ENCODE measurements at places on chromosomes 7 and 10.

- no peak for DNase-seq
Observed at GRCh38 chr7:107353701-107354100, 116.2 kb upstream of the GPR22 start.

- no peak for DNase-seq
Observed at GRCh38 chr7:55170335-55171069, 151.7 kb downstream of the EGFR start.

DNA sequence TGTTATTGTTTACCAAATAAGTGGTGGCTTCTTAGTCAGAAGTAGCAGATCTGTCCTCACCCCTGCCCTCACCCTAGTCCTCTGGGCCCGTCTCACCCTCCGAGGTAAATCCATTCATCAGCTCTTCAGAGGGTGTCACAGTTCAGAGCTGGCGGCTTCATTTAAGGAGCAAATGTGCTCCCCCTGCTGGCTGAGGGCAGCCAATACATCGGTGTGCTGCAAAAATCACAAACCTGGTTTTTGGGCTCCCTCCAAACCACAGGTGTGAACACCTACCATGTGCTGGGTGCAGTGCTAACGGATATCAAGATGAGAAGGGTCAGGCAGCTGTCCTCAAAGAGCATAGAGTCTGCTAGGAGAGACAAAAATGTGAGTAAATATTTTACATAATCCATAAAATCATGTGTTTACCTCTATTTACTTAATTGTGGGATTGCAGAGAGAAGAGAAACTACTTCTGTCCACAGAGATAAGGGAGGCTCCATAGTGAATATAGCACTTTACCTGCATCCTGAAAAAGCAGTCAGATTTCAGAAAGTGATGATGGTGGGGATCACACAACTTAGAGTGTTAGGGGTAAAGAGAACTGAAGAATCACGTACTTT, 15.5 kb upstream of the CRTAC1 start:
- no peak for DNase-seq

- no peak for DNase-seq
Observed at GRCh38 chr7:148856891-148857290, 27.2 kb downstream of the EZH2 start.

GRCh38 chr10:4316161-4316810, 509.7 kb upstream of the AKR1E2 start:
- no peak for DNase-seq

GRCh38 chr7:114086537-114086913, 167.7 kb upstream of the PPP1R3A start:
- DNase-seq = no peak

- no peak for DNase-seq
Observed at GRCh38 chr7:2521341-2521745, 1.8 kb downstream of the LFNG start.

- no peak for DNase-seq
Observed at GRCh38 chr10:132953428-132953827, 11.1 kb upstream of the CFAP46 start.

DNA sequence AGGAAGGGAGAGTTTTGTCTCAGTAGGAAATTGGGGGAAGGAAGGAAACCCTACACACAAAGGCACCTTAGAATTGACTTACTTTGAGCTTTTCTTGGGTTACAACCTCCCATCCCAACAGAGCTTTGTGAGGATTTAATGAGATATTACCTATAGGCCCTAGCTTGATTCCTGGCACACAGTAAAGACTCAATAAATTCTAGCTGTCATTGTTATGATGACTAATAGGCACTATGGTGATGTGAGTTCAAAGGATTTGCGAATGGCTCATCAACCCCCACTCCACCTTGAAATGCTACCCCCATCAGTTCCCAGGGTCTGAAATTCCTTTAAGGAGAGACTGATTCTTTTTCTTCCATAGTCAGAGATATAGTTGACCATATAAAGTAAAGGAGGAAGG, 67.9 kb upstream of the SMNDC1 start:
- no peak for DNase-seq

DNA sequence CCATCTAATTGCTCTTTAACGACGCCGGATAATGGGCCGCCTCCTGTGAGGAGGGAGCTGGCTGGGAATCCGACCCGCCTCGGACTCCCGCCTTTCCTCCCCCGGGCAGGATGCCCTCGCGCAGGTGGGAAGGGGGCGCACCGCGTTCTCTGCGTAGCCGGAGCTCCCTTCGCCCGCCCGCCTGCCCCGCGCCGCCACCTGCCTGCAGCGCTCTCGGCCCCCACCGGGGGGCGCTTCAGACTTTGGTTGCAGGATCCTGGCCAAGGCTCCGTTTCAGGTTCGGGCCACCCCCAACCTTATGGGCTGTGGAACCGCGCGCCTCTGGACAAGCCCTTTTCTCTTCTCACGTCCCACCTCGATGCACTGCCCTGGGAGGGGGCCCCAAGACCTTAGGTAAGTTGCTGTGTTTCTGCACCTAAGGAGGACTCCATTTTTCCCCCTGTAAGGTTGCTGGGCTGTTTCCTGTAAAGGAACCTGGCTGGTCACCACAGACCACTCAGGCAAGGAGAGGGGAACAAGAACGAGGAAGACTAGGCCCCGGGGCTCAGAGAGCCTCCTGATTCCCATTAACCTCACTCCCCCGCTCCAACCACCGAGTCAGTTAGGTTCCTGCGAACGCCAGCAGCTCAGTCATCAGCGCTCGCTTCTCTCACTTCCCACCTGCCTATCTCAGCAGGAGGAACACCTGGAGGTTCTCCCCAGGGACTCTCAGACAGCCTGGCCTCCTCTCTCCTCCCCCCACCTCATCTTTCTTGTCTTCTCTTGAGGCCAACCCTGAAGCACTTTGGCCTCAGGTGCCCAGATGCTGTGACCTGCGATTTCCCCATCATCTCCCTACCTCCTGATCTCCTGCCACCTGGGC, 11.3 kb upstream of the KAZALD1 start:
- DNase-seq = no peak

DNA sequence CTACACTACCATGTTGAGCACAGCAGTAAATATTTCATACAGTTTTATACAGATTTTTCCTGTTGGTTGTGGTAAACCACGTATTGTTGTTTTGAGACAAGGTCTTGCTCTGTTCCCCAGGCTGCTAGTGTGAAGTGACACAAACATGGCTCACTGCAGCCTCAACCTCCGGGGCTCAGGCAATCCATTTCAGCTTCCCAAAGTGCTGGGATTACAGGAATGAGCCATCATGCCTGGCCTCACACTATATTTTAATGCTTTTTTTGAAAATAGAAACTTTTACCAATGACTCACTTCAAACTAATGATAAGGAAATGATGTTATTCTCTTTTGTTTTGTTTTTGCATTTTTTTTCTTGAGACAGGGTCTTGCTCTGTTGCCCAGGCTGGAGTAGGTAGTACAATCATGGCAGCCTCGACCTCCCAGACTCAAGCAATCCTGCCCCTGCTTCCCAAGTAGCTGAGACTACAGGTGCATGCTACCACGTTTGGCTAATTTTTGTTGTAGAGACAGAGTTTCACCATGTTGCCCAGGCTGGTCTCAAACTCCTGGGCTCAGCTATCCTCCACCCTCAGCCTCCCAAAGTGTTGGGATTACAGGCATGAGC, 210.6 kb downstream of the TPST1 start:
- no peak for DNase-seq

DNA sequence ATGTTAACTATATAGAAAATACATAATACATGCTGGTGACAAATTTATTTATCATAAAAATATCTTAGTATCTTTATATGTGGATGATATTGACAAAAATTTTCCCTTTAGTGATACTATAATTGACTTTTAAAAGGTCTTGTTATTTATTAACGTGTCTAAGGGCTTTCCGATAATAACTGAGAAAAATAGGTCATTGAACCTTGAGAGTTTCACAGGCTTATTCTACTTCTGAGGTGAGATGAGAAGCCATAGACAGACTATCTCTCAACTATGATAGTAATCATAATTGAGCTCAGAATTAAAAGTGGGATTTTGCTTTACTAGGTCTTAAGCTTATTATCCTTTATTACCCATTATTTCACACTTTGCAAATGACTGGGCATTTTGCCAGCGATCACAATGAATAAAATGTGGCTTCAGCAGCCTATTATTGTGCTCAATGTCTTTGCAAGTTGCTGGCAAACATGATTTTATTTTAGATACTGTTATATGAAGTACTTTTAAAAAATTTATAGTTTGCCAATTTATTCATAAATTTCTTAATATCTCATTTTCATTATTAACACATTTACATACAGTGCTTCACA, 574.5 kb downstream of the ZWINT start:
- no peak for DNase-seq

- DNase-seq = no peak
Observed at GRCh38 chr7:156609010-156609877, 31.3 kb upstream of the RNF32 start.

DNA sequence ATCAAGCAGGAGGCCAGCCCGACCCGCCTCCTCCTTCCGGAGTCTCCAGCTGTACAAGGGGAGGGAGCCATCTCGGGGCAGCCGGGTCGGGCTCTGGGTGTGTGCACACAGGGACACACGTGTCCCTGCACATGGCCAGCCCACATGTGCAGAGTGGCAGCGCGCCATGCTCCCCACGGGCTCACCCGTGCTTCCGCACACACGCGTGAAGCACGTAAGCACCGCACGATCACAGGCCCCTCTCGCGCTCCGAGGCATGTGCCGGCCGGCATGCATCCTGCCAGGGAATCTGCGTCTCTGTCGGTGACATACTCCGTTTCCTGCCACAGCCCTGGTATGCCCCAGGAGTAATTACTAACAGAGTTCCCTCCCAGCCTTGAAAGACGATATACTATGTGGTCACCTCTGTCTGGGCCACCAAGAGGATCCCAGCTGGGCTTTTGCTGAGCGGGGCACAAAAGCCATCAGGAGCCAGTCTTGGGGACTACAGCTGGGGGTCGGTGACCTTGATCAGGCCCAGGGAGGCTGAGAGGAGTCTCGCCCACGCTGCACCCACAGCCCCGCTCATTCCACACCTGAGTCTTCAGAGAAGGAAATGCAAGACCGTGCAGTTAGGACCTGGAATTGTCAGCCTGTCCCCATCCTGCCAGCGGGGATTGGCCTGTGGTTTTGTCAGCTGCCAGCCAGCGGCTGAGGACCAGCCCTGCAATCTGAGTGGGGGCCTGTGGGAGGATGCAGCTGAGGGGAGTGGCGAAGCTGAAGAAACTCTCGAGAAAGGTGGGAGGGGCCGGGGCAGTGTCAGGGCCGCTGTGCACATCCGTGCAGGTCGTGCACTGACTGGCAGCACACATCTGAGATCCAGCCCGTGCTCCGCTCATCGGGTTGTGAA, 11.0 kb upstream of the LFNG start:
- no peak for DNase-seq

GRCh38 chr10:72175149-72175548, 40.7 kb upstream of the ANAPC16 start:
- no peak for DNase-seq

GRCh38 chr10:86167762-86168128, 198.8 kb downstream of the GRID1 start:
- no peak for DNase-seq

GRCh38 chr7:80362010-80362618, 149.8 kb downstream of the GNAT3 start:
- DNase-seq = no peak

GRCh38 chr7:50275430-50275829, 29.1 kb upstream of the IKZF1 start:
- DNase-seq = no peak

DNA sequence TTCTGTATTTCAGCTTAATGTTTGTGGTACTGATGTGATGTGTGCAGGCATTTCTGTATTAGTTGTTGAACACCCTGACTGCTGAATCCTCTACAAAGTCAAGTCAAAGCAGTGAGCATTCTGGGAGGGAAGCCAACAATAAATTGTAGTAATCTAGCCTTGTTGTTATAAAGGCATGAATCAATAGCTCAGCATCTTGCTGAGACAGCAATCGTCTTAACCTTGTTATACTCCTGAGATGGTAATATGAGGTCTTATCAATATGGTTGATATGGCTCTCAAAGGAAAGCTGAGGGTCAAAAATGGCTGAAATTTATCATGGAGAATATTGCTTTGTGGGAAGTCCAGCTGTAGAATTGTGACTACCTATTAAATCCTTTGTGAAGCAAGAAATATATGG, 299.4 kb downstream of the DNAJB9 start:
- DNase-seq = no peak

DNA sequence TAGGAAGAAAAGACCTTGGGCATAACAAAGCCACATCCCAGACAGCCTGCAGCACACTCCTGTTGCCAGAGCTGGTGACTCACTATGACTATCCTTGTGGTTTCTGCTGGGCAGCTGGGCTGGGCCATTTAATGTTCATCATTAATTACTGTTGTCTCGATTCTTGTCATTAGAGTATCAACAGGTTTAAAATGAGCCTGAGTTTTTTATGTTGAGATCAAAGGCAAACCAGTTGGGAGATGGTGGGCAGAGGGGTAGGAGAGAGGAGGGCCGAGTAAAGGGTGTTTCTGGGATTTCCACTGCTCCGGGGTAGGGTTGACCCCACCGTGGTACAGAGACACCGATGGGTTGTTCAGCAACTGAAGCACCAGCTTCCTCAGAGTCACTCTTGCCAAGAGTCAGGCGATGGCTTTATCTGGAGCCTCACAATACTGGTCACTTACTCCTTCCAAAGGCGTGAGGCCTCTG, 128.7 kb upstream of the LYZL1 start:
- DNase-seq = no peak

- DNase-seq = no peak
Observed at GRCh38 chr7:630111-630511, 96.4 kb upstream of the DNAAF5 start.

GRCh38 chr7:20411372-20411771, 80.7 kb downstream of the ITGB8 start:
- no peak for DNase-seq

- DNase-seq = no peak
Observed at GRCh38 chr10:23886355-23886754, 322.6 kb upstream of the KIAA1217 start.

DNA sequence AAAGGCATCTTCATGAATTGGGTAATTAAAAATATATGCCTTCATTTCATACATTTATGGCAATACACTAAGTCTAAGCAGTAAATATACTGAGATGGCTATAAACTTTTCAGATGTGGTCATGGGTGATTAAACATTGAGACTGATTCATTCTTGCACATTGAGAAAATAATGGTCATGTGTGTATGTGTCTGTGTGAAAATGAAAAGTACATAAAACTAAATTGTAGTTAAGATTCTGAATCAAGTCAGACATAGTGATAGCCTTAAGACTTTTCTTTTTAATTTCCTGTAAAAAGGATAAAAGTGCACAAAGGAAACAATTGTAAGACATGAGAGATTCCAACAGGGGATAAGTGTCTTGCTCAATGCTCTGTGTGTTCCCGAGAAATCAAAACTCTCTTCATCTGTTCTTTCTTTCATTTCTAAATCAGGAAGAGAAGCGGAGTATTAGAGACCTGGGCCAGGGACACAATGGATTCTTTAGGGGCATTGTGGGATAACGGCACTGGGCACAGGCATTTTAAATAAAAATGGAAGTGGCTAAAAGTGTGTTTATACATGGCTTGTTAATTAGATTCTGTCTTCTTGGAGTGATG, 69.8 kb upstream of the AGR3 start:
- DNase-seq = no peak

Data from forelimb muscle (tissue), 1 donor.